Stimulated activated CD4-positive, alpha-beta T cell treated with anti-CD3 and anti-CD28 coated beads, TNF-alpha, amount 100 ng/mL, for 24 hours (primary cell): ENCODE measurements at places on chromosomes 5 and 9.

GRCh38 chr9:93942161-93942560, 13.0 kb downstream of the BARX1 start:
- DNase-seq: no peak

GRCh38 chr5:150073086-150073625, 13.2 kb downstream of the CSF1R start:
- no peak for DNase-seq

DNA sequence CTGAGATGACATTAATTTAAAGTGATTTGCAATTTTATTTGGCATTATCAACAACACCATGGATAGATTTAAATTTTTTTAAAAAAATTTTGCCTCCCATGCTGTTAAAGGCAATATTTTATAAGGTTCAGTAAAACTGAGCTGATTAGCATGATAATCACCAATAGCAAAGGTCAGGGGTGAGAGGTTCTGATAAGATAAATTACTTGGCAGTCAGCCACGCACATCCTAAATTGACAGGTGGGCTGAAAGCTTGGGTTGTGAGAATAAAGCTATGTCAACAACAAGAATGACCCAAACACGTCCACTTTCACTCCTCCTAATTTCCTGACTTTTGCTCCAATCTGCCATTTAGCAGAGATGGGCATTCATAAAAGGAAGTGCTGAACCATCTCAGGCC, 127.1 kb downstream of the LHFPL2 start:
- no peak for DNase-seq

DNA sequence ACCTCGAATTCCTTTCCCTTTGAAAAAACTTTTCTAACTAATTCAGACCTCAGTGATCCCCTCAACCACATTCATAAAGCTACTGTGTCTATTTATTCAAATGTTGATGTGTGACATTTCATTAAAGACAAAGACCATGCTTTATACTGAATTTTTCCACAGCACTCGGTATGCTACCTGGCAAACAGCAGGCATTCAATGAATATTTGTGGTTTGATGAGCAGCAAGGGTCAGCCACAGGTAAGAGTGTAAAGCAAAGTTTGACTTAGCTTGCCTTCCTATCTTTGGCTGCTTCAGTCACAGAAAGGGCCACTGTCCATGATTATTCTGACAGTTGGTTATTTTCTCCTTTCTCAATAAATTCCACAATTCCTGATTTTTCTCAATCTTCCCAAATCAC, 5.1 kb upstream of the CDC42SE2 start:
- DNase-seq: no peak

DNA sequence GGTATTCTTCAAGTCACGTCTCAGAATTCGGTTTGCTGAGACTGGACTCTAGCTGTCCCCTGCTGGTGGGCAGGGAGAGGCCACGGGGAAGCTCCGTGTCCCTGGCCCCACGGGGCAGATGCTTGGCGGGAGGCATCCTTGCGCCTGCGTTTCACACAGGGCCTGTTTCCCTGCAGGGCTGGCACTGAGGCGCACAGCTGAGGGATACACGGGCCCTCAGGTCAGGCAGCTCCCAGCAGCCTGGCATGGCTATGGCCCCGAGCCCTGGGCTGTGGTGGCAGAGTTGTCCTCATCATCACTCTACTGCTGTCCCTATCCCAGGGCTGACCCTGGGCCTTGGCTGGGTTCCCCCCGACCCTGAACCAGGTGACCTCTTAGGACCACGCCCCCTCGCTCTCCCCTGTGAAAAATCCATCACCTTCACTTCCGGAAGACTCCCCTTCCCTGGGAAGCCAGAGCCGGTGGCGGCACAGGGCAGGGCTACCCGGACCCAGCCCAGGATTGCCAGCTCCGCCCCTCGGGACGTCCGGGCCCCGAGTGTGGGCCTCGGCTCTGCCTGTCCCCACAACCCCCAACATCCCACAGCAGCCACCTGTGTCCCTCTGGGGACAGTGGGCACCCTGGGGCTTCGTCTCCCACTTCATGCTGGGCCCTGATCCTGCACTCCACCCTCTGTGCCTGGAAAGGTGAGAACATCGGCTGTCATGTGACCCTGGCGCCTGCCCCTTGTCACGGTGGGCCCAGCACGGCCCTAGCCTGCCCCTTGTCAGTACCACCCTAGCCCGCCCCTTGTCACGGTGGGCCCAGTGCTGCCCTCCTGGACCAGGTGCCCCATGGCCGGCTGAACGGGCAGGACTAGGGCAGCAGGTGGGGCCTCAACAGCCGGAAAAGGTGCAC, 5.0 kb downstream of the DPP7 start:
- no peak for DNase-seq
